AG20443 (cell line): ENCODE measurements at places on chromosomes 5 and 9.

GRCh38 chr5:33408816-33409215, 31.9 kb upstream of the TARS1 start:
- DNase-seq, result peak; percentile 62

- DNase-seq, result no peak
These were observed 29.3 kb downstream of the SEMA5A start for GRCh38 chr5:9516591-9516990.

GRCh38 chr5:34535944-34536623, 120.0 kb upstream of the RAI14 start:
- DNase-seq, result no peak

DNA sequence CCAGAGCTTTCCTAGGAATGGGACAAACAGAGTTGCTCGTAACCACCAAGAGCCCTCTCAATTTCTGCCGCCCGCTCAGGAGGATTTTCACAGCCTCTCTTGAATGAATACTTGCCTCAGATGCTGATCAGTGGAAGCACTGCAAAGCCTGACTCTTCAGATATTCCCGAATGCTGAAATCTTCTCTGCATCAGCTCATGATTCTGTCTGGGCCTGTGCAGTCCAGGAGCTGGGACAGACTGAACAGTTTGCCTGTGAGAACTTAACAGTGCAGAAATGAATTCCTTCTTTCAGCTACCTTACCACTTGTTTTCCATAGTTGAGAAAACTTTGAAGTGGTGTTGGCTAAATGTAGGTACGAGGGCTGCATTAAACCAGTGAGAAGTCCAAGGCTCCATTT, 17.1 kb downstream of the ZNF462 start:
- no peak for DNase-seq

DNA sequence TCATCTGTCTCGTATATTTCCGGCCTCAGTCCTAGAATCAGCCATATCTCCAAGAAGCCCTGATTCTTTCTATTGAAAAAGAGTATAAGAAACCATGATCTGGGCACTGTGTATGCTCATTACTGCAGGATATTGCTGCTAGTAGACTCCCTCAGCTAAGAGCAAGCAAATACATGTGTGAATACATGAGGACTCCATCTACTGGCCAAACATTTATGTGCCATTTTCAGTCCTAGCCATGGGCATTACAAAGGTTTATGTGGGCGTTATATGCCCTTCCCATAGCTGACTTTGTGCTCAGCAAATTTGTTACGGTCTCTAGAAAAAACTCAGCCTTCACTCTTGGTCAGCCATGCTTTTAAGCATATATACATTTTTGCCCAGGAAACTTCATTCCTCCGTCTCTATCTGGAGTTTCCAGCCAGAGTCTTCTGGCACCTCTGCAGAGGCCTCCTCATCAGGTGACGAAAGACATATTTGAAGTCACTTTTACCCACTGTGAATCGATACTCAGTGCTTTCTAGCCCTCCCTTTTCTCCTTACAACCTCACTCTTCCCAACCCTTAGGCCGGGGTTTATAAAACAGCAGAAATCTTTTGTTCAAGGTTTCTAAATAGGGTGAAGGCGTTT, 1495.6 kb upstream of the CDH6 start:
- DNase-seq, result no peak

GRCh38 chr5:140349244-140349643, 2.8 kb upstream of the HBEGF start:
- no peak for DNase-seq

- DNase-seq, result peak; percentile 87
These were observed at the start of gene PIP5K1B for GRCh38 chr9:68704814-68705530. Gene PIP5K1B (plus strand): TSS chr9:68705240. CDS start chr9:68822615, 117,375 bp downstream.

GRCh38 chr5:167207081-167207480, 1084.4 kb upstream of the WWC1 start:
- DNase-seq, result no peak

DNA sequence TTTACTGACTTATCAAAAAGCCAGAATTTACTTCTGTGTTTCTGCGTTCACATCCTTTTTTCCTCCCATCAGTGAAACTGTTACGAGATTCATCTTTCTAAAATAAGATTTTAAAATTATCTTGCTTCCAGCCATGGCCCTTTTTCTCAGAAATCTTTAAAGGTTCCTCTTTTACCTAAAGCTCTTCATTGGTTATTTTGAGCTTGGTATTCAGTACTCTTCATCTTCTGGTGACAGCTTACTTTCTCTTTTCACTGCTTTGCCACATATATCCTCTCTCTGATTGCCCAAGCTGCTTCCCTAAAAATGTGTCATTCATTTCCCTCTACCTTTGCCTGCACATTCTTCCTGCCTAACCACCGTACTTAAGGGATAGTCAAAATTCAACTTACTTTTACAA, 32.3 kb downstream of the TGFBR1 start:
- DNase-seq, result no peak

GRCh38 chr9:90037146-90037797, 432.5 kb downstream of the GADD45G start:
- no peak for DNase-seq

GRCh38 chr9:89889865-89890264, 285.1 kb downstream of the GADD45G start:
- no peak for DNase-seq

DNA sequence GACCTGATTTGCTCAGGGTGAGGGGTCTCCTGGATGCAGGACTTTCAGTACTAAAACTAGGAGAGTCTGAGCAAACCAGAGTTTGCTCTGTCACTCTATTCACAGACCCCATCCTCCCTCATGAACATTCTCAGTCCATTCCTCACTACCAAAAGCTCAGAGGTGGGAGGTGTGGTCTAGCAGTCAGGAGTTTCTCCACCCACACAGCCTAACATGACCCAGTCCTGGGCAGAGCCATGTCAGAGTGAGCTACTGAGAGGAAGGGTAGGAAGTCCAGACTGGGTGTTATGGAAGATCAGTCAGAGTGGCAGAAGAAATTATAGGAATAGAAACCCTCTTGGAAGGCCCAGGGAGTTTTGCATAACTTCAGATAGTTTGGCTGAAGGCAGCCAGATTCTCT, 113.3 kb upstream of the GRAMD2B start:
- DNase-seq, result no peak

GRCh38 chr9:18255747-18256146, 218.2 kb upstream of the ADAMTSL1 start:
- no peak for DNase-seq

DNA sequence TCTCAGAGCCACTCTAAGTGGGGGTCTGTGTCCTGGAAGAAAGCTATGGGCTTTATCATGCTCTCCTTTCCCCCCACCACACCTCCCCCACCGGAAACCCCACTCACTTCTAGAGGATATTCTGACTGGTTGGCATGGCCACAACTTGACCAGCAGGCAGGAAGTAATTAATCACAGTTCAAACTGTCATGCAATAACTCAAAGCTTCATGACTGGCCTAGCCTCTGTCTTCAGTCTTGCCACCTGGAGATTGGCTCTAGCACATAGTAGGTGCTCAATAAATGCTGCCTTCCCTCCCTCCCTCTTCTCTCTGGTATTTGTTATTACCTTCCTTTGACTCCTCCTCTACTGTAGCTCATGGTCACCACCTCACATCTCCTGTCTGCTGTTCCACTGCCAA, 124.7 kb downstream of the GABBR2 start:
- DNase-seq, result no peak

DNA sequence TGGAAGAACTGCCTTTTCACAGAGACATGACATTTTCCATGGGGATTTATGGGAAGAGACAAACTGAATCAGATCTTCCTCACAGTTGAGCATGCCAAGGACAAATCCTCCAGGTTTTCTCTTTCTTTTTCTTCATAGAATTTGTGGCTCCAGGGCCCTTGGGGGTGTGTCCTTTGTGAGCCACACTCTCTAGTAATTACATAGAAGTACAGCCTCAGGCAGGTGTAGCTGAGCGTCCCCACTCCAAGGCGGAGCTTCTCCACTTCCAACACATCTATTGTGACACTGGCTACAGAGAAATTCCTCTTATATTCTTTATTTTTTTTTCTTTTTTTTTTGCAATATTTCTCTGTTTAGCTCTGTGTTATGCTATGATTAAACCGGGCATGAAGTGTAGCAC, 420.5 kb upstream of the CD180 start:
- no peak for DNase-seq

DNA sequence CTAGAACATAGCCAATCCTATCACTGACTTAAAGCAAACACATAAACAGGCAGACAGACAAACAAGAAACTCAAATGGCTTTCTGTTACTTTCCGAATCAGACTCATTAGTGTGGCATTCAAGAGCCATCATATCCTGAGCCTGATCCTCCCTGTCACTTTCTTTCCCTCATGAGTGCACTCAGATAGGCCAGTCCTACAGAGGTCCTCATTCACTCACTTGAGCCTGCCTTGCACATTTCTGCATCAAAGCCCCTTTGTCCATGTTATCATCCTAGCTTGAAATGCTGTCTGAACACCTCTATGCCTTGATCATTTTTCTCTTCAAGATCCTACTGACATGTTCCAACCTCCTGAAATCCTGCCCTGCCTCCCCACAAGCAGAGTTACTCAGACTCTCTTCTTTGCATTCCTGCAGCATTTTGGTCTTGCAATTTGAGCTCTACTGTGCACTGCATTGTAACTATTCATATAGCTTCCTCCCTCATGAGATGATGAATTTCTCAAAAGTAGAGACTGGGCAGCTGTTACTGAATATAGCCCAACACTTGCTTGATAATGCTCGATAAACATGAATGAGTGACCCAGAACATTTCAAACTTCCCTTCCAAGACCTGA, 126.9 kb downstream of the PALM2AKAP2 start:
- no peak for DNase-seq

DNA sequence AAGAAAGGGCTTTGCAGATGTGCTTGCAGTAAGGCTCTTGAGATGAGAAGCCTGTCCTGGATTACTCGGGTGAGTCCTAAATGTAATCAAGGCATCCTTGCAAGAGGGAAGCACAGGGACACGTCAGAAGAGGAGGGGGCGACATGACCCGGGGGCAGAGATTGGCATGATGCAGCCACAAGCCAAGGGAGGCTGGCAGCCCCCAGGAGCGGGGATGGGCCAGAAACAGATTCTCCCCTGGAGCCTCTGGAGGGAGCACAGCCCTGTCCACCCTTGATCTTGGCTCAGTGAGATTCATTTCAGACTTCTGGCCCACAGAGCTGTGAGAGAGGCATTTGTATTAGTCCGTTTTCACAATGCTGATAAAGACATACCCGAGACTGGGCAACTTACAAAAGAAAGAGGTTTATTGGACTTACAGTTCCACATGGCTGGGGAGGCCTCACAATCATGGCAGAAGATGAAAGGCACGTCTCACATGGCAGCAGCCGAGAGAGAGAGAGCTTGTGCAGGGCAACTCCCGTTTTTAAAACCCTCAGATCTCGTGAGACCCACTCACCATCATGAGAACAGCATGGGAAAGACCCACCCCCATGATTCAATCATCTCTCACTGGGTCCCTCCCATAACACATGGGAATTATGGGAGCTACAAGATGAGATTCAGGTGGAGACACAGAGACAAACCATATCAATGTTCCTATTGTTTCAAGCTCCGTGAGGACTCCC, 76.1 kb downstream of the ADAMTS2 start:
- DNase-seq, result no peak

GRCh38 chr9:89513837-89514236, 15.9 kb upstream of the SEMA4D start:
- no peak for DNase-seq

DNA sequence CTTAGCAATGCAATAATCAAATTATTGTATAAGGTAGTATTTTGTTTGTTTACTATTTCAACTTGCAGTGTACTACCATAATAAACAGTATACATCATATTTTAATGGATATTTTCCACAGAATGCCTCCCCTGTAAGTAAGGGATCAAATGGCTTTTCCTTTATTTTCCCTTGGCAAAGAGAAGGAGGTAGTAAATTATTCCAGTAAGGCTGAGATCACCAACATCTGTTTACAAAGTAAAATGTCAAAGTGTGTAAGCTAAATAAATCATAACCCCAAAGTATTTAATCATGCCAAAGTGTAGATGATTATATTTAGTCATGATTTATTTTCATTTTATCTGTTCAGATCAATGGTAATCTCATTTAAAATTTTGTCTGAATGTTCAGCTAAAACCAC, 537.6 kb downstream of the PRDM9 start:
- no peak for DNase-seq

DNA sequence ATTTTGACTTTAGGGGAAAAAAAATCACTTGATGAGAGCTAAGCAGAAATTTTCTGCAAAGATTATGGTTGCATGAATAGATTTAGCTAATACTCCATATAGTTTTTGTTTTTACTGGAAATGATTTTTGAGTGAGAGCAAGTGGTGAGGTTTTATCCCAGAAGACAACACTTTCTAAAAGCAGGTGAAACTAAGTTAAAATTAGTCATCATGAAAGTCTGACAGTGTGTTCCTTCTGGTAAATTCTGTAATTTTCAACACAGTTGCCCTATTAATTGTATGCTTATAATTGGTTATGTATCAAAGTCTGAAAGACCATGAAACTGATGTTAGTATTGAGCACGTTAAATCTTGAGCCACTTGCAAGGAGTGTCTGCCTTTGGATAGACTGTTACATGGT, 91.5 kb downstream of the SMARCA2 start:
- DNase-seq, result no peak

DNA sequence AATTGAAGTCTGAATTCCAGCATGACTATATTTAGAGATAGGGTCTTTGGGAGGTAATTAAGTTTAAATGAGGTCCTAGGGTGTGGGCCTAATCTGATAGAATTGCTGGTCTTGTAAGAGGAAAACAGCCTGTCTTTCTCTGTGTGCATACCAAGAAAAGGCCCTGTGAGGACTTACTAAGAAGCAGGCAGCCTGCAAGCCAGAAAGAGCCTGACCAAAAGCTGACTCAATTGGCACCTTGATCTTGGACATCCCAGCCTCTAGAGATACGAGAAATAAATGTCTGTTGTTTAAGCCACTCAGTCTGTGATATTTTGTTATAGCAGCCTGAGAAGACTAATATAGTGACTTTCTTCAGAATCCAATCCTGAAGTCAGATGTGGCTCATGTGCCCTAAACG, 14.6 kb downstream of the ARL14EPL start:
- DNase-seq, result no peak
